ELR (cell line): ENCODE measurements at places on chromosomes 4 and X.
A peak's percentile ranks its signal among the peaks of the same experiment; 100 is the strongest.

DNA sequence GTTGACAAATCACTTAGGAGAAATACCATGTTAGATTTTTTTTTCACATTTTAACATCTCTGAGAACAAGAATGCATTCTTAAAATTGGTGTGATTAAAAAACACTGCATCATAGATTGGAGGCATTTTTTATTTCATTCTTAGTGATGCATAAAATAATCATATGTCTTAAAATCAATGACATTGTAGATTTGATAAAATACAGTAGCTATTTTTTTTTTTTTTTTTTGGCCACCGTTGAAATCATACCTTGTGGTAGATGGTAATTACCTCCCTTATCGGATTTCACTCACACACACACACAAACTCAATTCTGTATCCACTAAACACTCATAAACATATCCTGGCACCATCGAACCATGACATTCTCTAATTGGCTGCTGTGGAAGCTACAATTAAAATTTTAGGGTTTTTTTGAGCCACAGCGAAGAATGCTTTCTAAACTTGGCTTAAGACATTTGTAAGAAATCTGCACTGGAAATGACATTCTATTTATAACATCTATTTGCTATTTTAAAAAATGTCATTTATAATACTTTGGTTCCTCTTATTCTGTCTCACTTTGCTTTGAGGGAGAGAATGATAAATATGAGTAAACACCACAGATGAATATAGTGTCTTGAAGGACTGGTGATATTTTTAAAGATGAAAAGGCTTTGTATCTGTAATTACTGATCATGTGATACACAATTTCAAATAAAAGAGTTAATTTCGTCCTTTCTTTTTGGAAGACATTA, 60.1 kb downstream of the CCSER1 start:
- no peak for DNase-seq

DNA sequence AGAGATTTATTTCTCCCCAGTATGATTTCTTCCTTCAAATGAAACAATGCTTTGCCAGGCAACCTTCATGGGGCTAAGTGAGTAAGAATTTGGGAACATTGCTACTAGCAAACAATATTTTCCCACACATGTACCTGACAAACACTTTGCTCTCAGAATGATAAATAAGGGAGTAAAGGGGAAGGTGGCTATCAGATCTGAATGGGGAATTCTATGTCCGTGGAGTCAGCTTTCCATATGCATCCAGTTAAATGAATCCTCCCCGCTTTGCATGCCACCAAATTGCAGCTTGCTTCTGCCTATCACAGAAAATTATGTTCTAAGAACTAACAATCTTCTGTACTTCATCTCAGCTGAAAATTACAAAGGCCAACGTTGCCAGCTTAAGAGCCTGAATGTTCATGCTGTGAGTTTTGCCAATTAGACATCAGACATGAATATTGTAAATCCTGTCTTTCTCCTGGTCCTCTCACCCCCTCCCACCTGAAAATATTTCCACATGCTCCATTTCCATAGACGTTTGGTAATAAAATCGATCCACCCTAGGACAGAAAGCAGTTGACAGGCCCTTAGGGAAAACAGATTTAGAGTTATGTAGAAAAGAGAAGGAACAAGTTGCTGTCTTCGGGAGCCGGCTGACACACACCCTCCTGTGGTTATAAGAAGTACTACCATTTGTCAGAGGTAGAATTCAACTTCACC, 6.3 kb downstream of the MEPE start:
- peak; percentile 61 for DNase-seq

DNA sequence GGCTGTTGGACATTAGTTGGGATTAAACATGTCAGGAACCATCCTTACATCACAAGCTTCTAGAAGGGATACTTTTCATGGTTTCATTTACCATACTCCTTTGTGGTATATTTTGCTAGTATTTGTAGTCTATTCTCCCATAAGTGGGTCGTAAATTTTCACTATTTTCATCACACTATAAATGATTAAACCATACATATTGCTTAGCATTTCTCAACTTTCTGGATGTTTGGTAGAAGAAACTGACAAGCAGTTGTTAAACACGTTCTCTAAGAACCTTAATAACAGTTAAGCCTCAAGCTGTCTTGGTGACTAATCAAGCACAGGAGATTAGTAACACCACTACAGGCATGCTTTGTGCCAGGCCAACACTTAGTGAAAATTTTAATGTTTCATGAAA, 375.5 kb downstream of the NAF1 start:
- DNase-seq: peak; percentile 32

- DNase-seq: peak; percentile 83
Measured at GRCh38 chrX:20067709-20068561, 48.8 kb downstream of the MAP7D2 start.

DNA sequence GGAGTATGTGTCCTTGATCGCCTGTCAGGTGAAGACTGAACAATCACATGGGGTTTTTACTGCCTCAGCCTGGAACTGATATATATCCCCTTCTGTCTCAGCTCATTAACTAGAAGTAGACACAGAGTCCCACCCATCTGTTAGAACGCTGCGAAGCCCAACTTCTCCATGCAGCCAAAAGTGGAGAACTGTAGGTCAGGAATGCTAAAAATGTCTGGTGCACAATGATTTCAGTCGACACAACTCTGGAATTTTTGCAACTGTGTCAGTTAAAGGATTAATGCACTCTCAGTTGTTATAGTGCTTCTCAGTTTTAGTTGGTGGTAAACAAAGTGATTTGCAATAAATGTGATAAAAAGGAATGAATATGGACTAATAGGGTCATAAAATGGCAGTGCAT, 287.2 kb downstream of the INPP4B start:
- DNase-seq: no peak

DNA sequence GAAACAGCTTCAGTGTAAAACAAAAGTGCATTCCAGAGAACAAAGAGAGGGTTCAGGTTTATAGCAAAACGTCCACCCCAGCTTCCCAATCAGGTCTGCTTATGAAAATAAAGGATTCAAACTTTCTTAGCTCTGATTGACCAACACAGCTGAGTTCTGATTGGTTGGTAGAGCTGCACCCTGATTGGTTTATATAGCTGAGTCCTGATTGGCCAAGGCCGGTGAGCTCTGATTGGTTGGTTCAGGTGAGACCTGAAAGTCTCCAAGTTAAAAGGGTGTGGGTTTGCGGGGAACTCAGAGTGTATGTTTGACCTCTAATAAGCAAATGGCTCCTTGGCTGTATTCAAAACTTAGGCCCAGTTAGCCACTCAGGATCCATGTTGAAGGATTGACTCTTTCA, 20.9 kb downstream of the CLRN2 start:
- no peak for DNase-seq

GRCh38 chrX:110791071-110791470, 4.5 kb downstream of the CHRDL1 start:
- DNase-seq: no peak

DNA sequence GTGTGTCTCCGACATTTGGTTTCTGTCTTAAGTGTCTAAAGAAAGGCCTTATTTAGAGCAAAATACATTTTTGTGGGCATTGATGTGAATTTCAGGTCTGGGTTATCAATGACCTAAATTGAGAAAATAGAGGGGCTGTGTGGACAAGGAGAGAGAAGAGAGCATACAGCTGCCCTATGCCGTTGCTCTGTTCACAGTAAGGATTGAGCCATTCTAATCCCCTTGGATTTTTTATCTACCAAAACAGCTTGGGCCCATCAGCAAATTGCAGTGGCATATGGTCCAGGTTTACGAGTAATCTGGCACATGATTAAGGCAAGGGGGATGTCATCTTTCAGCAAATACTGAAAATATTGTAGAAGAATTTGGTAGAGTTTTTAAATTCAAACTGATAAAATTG, 210.2 kb downstream of the ANTXR2 start:
- no peak for DNase-seq

- no peak for DNase-seq
Measured at GRCh38 chrX:349196-349595, 30.6 kb upstream of the GTPBP6 start.

GRCh38 chr4:79325864-79326328, at the start of gene NAA11:
TSS of gene NAA11 (minus strand) at chr4:79326061. CDS start at chr4:79325877, 184 bp downstream.
- DNase-seq: no peak

GRCh38 chr4:26206339-26206738, 114.5 kb upstream of the RBPJ start:
- no peak for DNase-seq

GRCh38 chr4:15262396-15262795, 165.4 kb upstream of the C1QTNF7 start:
- DNase-seq: peak; percentile 33

- no peak for DNase-seq
Measured at GRCh38 chr4:36872679-36873078, 371.9 kb upstream of the NWD2 start.

DNA sequence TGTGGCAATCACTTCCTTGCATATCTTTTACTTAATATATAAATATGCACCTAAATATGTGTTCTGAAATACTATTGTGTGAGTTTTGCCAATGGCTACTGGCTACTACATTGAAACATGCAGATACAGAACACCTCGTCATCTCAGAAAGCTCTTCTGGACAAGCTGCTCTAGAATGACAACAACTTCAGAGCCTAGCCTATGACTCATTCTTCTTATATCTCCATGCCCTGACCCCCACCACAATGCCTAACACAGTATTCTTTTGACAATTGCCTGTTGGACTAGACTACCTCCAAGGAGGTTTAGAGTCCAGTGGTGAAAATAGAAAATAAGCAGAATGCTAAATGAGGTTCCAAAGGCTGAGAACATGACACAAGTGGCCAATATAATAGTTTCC, 17.6 kb upstream of the DMP1 start:
- peak; percentile 6 for DNase-seq

GRCh38 chrX:68415316-68415715, 18.0 kb downstream of the OPHN1 start:
- peak; percentile 45 for DNase-seq

GRCh38 chrX:118983513-118983912, 9.1 kb downstream of the LONRF3 start:
- DNase-seq: no peak

- no peak for DNase-seq
Measured at GRCh38 chr4:56093576-56093975, 144.8 kb downstream of the CEP135 start.

DNA sequence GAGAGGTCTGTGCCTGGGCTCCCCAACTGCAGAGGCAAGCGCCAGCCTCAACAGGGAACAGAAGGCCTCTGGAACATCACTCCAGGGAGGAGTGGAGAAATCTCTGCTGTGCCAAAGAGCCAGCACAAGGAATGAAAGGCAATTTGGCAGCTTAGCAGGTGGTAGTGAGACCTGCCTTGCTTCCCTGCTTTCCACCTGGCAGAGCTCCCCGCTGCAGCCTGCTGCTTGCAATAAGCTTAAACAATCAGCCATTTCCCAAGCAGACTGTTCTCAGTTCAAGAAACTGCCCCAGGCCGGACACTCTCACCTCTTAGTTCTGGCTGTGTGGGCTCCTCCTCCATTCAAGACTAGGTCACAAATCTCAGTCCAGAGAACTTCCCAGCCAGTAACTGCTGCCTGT, 370.6 kb downstream of the MAGEB5 start:
- DNase-seq: no peak

DNA sequence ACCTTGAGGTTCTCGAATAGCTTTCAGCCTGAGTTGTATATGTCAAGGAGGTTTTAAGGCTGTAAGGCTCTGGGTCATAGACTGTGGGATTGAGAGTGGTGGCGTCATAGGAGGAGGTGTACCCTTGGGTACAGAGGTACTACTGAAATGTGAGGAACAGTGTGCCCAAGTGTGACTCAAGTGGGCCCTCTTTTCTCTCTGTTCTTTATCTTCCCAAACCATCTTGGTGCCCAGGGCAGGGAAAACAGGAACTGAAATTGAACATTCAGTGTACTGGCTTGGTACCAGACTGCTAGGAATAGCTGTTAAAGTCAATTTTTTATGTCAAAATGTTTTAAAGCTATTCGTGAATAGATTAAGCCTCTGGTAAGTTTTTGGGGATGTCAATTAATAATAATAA, 136.2 kb upstream of the RPS6KA3 start:
- DNase-seq: no peak

GRCh38 chrX:45664727-45665290, 464.1 kb upstream of the DIPK2B start:
- no peak for DNase-seq

DNA sequence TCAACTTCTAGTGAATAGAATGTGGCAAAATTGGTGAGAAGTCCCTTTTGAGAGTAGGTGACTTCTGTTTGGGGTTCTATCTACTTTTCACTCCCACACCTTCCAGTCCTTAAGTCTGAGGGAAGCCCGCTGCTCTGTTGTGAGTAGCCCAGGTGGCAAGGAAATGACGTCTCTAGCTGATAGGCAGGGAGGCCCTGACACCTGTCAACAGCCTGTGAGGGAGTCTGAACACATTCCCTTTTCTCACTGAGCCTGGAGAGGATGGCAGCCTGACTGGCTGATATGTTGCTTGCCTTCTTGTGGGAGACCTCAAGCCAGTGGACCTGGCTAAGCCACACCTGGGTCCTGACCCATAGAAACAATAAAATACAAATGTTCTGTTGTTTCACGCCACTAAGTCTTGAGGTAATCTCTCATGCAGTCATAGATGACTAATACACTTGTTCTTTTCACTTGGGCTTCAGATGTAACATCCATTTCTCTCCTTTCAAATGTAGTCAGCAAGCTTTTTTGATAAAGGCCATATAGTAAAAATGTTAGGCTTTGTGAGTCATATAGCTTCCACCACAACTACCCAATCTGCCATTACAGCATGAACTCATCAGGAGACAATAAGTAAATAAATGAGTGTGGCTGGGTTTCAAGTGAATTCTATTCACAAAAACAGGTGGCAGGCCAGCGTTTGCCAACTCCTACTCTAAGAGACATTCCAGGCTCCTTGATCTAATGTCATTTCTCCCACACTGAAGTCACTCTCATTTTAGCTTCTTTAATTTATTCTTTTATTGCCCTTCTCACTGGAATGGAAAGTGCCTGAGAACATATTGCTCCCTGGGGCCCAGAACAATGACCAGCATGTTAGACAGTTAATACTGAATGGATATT, 265.1 kb upstream of the MAD2L1 start:
- peak; percentile 1 for DNase-seq

DNA sequence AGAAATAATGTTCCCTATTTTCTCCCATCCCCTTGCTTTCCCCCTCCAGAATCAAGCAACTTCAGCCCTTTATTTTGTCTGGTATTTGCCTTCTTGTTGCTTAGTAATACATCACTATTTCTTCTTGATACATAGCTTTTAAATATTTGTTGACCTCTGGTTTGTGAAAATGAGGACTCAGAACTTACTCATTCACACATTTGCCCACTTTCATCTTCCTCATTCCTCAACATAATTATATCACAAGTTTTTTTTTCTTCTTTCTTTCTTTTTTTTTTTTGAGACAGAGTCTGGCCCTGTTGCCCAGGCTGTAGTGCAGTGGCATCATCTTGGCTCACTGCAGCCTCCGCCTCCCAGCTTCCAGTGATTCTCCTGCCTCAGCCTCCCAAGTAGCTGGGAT, 28.9 kb upstream of the NDUFC1 start:
- DNase-seq: peak; percentile 8
